ENCODE measurements at places on chromosomes 6 and 20.

DNA sequence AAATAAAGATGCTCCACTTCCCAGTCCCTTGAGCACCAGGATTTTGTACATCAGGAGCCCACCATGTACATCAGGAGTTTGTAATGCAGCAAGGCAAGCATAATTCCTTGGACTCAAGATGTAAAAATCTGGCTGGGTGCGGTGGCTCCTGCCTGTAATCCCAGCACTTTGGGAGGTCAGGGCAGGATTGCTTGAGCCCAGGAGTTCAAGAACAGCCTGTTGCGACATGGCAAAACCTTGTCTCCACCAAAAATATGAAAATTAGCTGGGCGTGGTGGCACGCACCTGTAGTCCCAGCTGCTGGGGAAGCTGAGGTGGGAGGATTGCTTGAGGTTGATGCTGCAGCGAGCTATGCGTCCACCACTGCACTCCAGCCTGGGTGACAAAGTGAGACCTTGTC is 16.1 kb upstream of the MAP1LC3A start:
- DNase-seq = no peak

DNA sequence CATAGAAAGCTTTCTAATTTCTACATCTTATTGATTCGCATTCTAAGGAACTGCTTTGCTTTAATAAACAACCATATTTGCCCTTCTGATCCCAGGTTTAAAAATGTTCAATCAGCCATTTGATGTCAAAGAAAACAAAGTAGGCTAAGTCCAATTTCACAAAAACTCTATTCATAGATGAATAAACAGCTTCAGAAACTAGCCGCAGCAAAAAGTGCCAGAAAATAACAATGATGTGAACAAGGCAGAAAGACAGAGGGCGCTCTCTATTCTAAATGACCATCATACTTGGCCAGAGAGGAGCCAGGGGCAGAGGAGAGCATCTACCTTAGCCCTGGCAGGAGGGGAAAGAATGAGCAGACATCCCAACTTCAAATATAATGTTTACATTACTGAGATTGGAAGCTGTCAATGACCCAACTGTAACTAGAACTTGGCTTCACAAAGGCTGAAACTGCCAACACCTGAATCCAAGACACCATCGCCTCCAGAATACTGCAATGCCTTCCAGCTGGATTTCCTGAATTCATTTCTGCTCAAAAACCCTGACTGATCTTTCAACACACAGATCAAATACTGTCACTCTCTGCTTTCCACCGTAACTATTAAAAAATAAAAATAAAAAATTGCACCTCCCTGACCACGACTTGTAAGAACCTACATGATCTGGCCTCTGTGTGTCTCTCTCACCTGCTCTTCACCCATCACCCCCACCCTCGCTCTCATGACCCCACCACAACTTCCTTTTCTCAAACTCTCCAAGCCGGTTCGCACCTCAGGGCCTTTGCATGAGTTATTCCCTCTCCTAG is 9.5 kb downstream of the CNKSR3 start:
- DNase-seq = no peak

DNA sequence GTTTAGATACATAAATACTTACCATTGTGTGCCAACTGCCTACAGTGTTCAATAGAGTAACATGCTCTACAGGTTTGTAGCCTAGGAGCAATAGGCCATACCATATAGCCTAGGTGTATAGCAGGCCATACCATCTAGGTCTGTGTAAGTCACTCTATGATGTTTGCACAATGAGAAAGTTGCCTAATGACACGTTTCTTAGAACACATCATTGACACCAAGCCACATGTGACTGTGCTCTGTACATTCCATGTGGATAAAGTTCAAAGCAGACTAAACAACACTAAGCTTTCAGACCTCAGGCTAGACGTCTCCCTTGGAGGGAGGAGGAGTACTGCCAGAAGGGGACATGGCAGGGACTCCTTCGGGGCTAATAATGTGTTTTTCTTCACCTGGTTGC is 93.6 kb downstream of the KIF16B start:
- DNase-seq = peak; percentile 25

DNA sequence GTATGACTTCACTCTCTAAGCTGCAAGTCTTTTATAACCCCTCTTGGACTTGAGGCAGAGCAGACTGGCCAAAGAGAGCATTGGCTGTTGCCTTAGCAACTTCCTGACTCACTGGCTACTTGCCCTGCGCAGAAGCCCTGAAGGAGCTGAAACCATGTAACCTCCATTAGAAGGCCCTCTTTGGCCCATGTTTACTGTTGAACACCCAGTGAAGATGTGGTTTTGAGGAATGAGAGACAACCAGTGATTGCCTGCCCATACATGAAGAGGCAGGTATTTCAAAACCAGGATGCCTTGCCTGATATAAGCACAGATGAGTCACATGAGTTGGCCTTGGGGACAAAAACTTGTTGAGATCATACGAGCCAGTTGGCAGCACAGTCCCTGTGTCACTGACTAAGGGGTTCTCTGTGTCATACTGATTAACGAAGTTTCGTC is 182.5 kb downstream of the EDN1 start:
- peak; percentile 68 for DNase-seq

GRCh38 chr6:167349631-167350274 is 24.9 kb downstream of the TTLL2 start:
- no peak for DNase-seq

DNA sequence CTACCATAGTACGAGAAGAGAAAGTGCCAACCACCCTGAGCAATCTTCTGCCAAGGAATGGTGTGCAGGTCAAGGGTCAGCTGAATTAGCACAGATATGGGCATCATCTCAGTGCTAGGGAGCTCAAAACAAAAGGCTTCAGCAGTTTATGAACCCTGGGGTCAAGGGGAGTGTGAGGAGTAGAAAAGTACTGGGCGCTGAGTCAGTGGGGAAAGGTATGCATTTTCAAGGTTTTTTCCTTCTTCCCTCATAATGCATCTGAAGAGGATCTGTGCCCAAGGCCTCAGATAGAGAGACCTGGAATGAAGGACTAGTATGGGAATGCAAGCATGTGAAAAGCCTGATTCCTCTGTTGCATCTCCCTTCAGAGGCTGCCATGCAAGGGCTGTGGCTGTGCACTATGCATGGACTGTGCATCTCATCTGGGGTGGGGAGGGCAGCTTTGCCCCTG is 81.7 kb downstream of the PERP start:
- no peak for DNase-seq

DNA sequence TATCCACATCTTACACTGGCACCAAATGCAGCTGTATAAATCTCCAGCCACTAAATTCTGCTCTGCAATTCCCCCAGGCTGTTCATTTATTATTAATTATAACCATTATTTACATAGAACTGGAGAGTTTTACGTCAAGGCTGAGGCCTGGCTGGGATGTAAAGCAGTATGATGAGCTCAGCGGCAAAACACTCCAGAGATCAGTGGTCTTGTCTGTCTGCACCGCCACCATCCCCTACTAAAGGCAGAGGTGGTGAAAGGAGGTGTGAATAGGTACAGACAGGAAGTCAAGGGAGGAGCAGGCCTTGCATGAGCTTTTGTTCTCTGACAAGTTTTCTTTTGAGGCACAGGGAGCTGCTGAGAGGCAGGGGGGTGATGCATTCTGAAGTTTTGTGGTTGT is 159.9 kb upstream of the PCSK2 start:
- DNase-seq = no peak

- no peak for DNase-seq
Measured at GRCh38 chr20:53253668-53254067, 281.5 kb downstream of the TSHZ2 start.

DNA sequence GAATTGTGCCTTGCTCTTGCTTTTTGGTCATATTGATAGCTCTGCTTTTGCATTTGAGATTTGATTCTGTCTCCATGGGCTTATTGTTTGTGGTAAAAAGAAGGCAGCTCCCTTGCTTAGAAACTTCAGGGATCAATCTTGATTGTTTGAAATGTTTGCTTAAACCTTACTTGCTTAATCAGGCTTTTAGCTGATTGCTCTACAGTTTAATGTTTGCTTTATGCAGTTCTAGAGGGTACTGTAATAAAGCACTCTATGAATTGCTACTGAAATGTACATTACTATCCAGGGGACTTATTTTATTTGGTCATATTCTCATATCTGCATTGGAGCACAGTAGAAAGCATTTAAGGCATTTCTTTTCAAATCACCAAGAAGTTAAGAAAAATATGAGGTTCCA is 545.4 kb upstream of the HS3ST5 start:
- DNase-seq = no peak

- DNase-seq = no peak
Measured at GRCh38 chr6:25980935-25981334, 18.3 kb downstream of the TRIM38 start.

- DNase-seq = no peak
Measured at GRCh38 chr6:81638366-81638765, 114.1 kb downstream of the TENT5A start.

DNA sequence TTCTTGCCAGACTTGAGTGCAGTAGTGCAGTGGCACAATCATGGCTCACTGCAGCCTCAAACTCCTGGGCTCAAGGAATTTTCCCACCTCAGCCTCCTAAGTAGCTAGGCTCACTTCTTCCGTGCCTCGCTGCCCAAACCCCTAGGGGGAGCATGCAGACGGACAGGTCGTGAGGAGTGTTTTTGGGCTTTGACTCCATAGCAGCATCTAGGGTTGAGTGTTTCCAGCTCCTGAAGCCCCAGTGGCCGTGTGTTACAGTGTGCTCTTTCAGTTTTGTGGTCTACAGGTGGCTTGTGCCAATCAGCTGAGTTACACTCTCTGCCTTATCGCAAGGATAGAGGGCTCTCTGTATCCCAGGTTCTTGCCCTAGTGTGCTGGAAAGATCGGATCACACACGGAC is 33.4 kb downstream of the NCOA3 start:
- DNase-seq = no peak

- peak; percentile 27 for DNase-seq
Measured at GRCh38 chr20:5602346-5602745, 147.9 kb upstream of the SHLD1 start.

DNA sequence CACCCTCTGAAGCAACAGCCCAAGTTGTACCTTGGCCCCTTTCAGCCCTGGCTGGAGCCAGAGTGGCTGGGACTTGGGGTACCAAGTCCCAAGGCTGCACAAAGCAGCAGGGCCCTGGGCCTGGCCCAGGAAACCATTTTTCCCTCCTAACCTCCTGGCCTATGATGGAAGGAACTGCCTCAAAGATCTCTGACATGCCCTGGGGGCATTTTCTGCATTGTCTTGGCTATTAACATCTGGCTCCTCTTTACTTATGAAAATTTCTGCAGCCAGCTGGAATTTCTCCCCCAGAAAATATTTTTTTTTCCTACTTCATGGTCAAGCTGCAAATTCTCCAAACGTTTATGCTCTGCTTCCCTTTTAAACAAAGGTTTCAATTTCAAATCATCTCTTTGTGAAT is 269.4 kb upstream of the CDYL start:
- peak; percentile 18 for DNase-seq

- DNase-seq = no peak
Measured at GRCh38 chr6:86516087-86516486, 421.2 kb upstream of the HTR1E start.

DNA sequence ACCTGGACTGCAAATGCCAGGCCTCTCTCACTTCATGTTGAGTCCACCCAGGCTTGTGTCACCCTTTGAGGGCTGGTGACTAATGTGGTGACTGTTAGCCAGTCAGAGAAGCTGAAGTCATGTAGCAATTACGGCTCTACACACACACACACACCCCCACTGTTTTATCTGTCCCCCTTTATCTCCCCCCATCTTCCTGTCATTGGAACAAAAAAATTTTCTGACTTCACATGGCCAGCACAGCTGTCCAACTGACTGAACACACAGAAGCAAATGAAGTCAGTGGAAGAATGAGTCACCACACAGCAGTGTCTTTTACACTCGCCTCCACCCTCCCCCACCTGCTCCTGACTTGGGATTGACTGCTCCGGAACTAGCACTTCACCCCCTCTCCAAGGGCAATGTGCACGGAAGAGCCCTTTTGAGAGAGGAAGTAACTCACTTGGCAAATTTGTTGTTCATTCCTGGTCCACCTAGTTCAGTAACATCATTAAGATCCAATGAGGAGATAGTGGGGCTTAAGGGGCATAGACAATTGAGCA is 198.0 kb downstream of the RNF144B start:
- peak; percentile 22 for DNase-seq

DNA sequence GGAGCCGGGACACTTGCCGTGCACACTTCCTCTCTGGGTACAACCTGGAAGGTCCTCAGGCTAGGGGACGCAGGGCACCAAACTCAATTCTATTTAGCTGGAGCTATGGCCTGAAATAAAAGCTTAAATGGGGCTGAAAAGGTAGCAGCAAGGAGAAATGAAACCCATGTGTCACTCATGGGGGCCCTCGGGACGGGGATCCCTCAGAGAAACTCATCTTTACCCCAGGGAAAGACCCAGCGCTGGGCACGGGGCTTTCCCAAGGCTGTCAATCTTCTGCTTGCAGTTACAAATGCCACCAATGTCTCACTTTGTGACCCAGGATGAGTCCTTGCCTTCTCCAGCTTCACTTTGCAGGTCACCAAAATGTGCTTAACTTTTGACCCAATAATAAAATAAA is 16.5 kb downstream of the SNAI1 start:
- no peak for DNase-seq

DNA sequence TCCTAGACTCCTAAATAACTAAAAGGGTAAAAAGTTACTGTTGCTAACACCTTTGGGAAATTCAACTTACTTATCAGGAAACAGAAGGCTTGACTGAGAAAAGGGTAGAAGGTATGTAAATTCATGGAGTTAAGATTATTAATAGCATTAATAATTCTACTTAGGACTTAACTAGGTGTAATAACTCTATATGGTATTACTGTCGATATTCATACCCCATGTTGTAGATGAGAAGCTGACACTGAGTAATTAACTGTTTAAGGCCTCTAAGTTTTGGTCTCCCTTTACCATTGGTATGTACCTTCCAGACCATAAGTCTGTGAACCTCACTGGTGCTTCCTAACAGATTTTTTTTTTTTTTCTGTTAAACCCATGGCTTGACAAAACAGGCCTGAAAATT is 15.4 kb downstream of the GLO1 start:
- no peak for DNase-seq

- no peak for DNase-seq
Measured at GRCh38 chr6:100455230-100456124, 9.2 kb downstream of the SIM1 start.

DNA sequence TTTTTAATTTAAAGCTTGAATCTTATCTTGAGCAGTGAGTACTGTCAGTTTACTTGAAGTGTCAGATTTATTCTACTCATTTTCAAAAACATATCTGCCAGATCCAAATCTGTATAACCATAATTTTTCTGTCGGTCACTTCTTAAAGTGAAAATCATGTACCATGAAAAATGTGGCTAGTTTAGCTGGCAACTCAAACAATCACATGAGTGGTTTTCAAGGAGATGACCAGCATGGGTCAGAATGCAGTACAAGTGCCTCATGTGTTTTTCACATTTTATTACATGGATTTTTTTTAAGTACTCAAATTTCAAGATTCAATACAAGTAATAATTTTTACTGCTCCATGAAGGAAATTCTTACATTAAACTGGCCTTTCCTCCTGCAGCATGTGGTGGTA is 11.0 kb upstream of the SAMD5 start:
- no peak for DNase-seq

- peak; percentile 32 for DNase-seq
Measured at GRCh38 chr6:3696525-3697088, 54.9 kb downstream of the PXDC1 start.

DNA sequence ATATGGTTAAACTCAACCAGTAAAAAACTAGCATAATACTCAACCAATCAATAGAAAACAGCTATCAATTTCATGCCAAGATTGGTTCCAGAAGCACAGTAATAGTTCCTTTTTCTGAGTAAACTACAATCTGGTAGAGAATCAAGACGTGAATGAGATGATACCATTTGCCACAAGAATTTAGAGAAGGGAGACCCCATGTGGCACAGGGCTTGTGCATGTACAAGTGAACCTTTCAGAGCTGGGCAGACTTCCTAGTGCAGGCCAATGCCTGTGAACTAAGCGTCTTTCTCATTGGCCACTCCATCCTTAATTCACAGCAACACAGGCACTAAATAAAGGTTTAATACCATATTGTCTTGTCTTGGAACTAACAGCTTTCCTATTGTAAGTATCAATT is 213.5 kb downstream of the RFPL4B start:
- no peak for DNase-seq
